ENCODE measurements at places on chromosomes 6 and 20.

DNA sequence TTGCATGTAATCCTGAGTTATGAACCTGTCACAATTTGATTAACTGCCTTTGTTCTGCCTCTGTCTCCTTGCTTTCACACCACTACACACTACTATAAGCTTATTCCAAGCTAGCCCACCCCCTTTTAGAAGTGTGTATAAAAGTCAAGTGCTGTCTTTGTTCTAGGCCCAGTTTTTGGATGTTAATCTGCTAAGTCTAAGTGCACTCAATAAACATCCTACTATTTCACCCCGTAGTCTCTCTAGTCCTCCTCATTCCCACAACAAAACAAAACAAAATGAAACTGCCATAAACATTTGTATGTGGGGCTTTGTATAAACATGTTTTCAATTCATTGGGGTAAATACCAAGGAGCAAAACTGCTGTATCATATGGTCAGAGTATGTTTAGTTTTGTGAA, 16.1 kb upstream of the SPACA1 start:
- DNase-seq, result no peak

- DNase-seq, result no peak
These were observed 25.3 kb downstream of the SPTLC3 start for GRCh38 chr20:13034115-13034514.

- no peak for DNase-seq
These were observed 115.9 kb upstream of the ARMC2 start for GRCh38 chr6:108732091-108732870.

- DNase-seq, result no peak
These were observed 191.3 kb downstream of the EPM2A start for GRCh38 chr6:145544041-145544440.

- DNase-seq, result no peak
These were observed 220.2 kb upstream of the EXOC2 start for GRCh38 chr6:912871-913835.

DNA sequence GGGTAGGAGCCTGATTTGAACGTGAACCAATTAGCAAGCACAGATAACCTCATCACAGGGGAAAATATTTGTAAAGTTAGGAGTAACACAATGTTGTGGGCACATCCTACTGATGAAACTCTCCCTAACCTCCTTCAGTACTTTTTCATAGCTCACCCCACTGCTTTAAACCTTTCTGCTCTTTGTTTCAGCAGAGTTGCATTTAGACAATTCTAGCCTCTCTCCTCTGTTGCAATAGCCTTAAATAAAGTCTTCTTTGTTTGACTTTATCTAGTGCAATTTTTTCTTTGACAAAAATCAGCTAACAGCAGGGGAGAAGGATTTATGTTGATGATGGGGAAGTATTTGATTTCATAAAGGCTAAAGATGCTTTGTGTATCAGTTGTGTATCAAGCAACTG, 14.1 kb downstream of the C6orf141 start:
- no peak for DNase-seq
